Stimulated activated memory B cell treated with anti-CD40 and anti-IgM and Interleukin-4, amounts not matched to agents 10 μg/mL and 1 μg/mL and 100 μg/mL, for 72 hours (primary cell): ENCODE measurements at places on chromosomes 11 and 22.

DNA sequence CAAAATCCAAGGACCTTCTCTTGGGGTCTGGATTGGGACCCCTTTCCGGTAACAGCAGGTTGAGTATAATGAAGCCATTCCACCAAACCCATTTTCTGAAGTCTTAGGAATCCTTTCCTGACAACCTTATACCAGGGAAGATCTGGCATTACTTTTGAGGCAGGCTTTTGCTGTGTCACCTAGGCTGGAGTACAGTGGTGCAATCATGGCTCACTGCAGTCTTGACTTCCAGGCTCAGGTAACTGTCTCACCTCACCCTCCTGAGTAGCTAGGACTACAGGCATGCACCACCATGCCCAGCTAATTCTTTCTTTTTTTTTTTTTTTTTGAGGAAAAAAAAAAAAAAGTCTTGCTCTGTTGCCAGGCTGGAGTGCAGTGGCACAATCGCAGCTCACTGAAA lies 55.8 kb upstream of the TREH start:
- no peak for ATAC-seq

DNA sequence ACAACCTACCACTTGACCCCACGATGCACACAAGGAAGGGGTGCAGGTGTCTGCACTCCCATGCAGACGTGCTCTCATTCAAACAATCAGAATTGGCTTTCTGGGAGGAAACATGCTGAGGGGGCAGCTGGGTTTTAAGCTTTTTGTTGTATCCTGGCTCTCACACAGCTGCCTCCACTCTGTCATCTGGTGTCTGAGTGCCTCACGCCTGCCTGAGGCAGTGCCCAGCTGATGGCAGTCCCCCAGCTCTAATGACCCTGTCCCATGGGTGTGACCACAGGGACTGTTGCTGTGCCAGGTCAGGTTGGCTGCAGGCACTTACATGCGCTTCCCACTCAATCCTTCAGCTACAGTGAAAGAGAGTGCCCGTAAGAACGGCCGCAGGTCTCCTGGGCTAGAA lies 53.7 kb downstream of the ARFGAP3 start:
- no peak for ATAC-seq

DNA sequence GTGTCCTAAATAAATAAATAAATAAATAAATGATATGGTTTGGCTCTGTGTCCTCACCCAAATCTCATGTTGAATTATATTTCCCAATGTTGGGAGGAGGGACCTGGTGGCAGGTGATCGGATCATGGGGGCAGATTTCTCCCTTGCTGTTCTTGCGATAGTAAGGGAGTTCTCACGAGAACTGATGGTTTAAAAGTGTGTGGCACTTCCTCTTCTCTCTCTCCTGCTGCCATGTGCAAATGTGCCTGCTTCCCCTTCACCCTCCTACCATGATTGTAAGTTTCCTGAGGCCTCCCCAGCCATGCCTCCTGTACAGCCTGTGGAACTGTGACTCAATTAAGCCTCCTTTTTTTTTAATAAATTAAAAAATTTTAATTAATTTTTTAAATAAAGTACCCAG lies 138.2 kb downstream of the FBXO7 start:
- ATAC-seq: no peak

GRCh38 chr11:6586434-6587359 lies 16.7 kb downstream of the RRP8 start:
- ATAC-seq: no peak

DNA sequence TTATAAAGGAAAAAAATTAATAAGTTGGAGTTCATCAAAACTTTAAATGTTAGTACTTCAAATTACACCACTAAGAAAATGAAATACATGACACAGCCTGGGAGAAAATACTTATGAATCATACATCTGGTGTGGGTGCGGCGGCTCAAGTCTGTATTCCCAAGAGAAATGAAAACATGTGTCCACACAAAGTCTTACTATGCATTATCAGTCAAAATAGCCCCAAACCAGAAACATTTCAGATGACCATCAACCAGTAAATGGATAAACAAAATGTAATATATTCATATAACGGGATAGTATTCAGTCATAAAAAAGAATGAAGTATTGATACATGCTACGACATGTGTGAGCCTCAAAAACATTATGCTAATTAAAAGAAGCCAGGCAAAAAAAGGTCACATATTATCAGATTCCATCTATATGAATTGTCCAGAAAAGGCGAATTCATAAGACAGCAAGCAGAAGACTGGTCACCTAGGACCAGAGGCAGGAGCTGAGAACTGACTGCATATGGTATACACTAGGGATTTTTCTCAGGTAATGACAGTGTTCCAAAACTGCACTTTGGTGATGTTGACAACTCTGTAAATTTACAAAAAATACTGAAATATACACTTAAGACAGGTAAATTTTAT lies 5.3 kb upstream of the AKIP1 start:
- ATAC-seq: no peak
